ENCODE measurements at places on chromosomes 2 and 18.
A peak's percentile ranks its signal among the peaks of the same experiment; 100 is the strongest.

DNA sequence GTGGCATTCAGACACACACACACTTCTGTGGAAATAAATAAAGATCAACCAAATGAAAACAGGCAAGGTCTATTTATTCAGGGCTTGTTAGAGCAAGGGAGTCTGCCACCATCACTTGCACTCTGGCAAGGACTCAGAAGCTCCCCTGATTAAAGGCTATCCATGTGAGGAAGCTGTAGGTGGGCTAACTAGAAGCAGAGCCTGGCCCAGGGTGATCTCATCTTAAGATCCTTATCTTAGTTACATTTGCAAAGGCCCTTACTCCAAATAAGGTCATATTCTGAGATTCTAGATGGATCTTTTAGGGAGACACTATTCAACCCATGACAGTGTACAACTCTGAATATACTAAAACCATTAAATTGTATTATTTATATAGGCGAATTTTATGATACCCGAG lies 190.0 kb upstream of the SRD5A2 start:
- no peak for DNase-seq

GRCh38 chr18:9516437-9517064 lies 41.2 kb downstream of the RALBP1 start:
- no peak for DNase-seq

GRCh38 chr2:158745067-158745865 lies 49.9 kb upstream of the DAPL1 start:
- DNase-seq, result peak; percentile 50

GRCh38 chr2:39851651-39852110 lies 72.6 kb upstream of the THUMPD2 start:
- DNase-seq, result no peak

GRCh38 chr2:183998797-183999190 lies 599.5 kb upstream of the ZNF804A start:
- DNase-seq, result no peak

- DNase-seq, result no peak
These were observed 40.6 kb downstream of the BOLA3 start for GRCh38 chr2:74107071-74107470.

DNA sequence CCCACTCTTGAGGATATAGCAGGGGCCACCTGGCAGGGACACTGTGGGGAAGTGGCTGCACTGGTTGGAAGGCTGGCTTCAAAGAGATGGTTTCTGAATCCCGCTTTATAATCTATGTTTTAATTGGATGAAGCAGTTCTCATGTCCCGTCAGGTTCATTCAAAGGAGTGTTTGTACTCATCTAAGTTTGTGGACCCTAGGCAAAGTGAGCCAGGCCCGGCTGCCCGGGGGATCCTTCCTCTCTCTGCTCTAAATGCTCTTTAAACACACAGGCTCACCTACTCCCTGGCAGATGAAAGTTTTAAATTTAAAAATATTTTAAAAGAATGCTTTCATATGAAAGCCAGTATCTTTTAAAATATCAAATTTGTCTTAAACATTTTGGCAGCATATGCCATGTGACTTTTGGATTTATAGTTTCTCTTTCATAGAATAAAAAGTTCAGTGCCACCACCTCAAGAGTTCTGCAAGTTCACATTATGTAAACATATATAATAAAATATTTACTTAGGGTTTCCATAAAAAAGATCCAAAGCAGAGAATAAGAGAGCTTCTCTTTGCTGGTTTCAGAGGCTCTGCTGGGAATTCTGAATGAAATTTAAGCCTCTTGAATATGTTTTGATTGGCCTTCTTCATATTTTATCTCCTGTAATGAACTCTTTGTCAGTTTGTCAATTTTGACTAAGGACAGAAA lies 143.5 kb upstream of the ALPP start:
- no peak for DNase-seq

DNA sequence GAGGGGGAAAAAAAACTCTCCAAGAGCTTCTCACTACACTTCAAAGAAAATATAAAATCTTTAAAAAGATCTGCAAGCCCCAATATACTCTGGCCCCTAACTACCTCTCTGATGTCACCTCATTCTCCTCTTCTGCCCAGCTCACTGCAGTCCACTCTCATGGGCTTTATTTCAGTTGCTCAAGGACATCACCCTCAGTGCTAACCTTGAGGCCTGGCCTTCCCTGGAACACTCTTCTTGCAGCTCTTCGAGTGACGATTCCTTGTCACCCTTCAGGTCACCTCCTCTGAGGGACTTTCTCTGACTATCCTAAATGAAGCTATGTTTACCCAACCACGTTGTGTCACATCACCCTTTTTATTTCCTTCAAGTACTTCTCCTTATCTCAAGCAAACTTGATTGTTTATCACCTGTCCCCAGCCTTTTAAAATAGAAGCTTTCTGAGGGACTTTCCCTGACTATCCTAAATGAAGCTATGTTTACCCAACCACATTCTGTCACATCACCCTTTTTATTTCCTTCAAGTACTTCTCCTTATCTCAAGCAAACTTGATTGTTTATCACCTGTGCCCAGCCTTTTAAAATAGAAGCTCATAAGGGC lies 10.4 kb downstream of the RTTN start:
- DNase-seq, result no peak

DNA sequence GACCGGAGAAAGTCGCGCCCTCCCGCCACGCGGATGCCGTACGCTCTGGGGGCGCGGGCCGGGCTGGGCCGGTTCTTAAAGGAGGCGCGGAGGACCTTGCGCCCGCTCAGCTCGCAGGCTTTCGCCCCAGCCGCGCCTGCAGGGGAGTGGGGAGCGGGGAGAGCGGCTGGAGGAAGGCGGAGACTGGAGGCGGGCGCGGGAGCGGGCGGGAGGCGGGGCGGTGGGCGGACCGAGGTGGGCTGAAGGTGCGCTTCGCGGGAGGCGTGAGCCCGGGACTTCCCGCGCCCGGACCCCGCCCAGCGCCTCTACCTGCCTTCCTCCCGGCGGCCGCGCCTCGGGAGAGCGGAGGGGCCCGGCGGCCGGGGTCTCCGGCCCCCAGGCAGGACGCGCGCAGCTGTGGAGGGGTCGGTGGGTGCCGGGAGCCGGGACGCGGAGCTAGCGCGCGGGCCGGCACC lies at the start of gene ADRA2B:
TSS of gene ADRA2B (minus strand) at position 148 of the 455 bp plus-strand sequence. CDS start 422 bp downstream, outside the sequence.
- DNase-seq, result peak; percentile 87

- DNase-seq, result no peak
These were observed 271.5 kb downstream of the MBD5 start for GRCh38 chr2:148292431-148292830.

- no peak for DNase-seq
These were observed 50.0 kb downstream of the TRABD2A start for GRCh38 chr2:84830758-84831500.
